ENCODE measurements at places on chromosomes 1 and 21. TPM values are rescaled to one million over a fixed set of nuclear protein-coding genes. Genes with fewer than 3 reads are reported as not detected.

Gene AXDND1
- 0.31 TPM for total RNA-seq

Gene B3GALT5
- total RNA-seq: 0.10 TPM

Gene RGL1
- 0.92 TPM for total RNA-seq

Gene DHRS3
- 113 TPM for total RNA-seq

Gene AMY2A
- total RNA-seq: 0.28 TPM

Gene BARHL2
- total RNA-seq: not detected

Gene KCND3
- total RNA-seq: not detected

Gene ARID4B
- total RNA-seq: 37.5 TPM

GRCh38 chr1:114377356-114377755, 133.6 kb downstream of the TRIM33 start:
- DNase-seq: no peak

DNA sequence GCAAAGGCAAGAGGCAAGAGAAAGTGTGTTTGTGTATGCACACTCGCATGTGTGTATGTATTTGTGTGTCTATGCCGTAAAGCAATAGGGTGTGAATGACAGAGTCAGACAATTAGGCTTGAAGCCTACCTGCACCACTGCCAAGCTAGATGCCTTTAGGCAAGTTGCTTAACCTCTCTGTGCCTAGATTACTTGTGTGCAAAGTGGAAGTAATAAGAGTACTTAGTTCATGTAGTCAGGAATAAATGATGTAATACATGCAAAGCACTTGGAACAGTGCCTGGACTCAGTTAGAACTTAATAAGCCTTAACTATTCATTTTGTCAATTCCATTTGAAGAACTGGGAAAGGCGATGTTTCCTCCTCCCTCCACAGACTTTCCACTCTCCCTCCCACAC, 31.7 kb downstream of the LAMB3 start:
- DNase-seq: no peak

DNA sequence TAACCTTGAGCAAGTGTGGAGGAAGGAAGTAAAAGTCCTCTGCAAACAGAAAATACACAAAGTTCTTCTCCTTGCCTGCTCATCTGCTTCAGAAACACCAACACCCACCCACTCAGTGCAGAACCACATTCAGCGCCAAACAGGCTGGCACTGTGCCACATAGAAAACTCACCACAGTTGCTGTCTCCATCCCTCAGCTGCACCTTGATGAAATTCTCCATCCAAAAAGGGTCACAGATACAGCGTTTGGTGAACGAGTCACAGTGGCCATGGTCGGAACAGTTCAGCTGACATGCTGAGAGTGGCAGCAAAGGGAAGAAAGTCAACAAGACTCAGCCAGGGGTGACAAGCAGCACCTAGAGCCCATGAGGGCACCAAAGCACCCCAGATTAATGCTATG, 114.5 kb downstream of the KIAA0319L start:
- no peak for DNase-seq

DNA sequence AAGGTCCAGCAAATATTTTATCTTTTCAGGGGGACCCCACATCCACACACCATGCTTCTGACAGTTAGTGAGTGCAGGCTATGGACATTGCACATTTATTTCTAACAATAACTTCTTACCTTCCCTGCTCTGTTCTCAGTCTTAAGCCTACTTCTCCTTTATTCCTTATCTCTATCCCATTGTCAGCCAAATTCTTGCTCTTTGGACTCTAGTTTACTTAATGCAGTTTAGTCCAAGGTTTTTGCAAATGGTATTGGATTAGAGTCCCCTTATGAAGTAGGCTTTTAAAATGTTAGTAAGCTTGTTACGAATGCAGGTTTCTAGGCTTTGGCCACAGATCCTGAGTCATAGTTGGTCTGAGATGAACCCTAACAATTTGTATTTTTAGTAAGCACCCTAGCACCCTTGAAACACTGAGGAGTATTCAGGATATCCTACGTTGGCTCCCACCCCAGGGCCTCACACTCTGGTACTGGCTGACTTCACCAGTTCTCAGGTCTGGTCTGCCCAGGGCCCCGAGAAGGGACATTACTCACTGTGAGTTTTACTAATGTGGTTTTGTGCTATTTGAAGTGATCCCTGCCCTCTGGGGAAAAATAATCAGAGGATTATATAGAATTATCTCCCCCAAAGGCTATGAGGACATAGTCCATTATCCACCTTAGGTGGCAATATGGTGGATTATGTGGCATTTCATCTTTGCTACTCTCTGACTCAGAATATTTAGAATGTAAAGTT, 239.5 kb downstream of the TGFB2 start:
- no peak for DNase-seq

DNA sequence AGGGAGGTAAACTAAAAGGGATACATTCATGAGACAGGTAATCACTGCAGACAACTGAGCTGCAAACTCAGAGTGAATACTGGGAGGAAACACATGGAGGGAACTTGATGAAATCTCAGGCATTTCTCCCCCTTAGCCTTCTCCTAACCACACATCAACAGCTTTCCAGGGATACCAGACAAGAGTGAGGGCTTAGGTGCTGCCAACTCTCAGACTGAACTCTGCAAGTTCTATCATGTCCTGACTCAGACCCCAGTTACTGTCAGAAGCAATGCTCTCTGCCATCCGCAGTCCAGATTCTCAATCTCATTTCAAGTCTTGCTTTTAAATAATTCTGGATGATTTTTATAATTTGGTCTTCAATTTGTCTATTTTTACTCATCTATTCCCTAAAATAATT, 267.3 kb downstream of the LTN1 start:
- DNase-seq: no peak

DNA sequence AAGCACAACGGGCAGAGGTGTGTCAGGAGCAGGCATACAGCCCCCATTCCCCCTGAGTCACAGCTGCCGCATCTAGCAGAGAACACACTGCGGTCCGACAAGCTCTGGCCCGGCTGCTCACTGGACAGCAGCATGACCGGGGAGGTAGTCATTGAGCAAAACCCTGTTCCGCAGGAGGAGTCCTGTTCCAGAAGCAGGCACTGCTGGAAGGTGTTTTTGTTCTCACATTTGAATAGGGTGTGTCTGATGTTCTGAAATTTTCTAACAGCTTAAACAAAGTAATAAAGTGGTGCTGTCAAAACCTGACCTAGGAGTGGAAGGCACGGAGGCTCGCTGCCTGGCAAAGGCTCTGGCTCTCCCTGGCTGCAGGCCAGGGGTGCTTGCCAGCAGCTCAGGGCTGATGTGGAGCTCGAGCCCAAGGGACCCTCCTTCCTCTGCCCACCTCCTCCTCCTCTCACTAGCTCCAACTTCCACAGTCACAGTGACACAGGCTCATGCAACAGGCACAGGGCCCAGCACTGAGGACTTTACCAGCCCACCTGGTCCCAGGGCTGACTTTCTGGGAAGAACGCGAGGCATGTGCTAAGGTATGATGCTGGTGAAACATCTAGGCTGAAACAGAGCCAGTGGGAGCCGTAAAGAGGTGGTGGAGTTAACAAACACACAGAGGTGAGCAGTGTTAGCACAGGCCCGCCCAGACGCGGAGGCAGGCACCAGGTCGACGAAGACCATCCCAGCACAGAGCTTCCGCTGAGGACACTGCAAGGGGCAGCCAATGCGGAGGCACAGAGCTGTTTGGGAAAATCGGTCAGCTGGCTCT, 118.6 kb upstream of the IFFO2 start:
- no peak for DNase-seq

- no peak for DNase-seq
Measured at GRCh38 chr1:25634066-25634465, 17.5 kb downstream of the MAN1C1 start.

DNA sequence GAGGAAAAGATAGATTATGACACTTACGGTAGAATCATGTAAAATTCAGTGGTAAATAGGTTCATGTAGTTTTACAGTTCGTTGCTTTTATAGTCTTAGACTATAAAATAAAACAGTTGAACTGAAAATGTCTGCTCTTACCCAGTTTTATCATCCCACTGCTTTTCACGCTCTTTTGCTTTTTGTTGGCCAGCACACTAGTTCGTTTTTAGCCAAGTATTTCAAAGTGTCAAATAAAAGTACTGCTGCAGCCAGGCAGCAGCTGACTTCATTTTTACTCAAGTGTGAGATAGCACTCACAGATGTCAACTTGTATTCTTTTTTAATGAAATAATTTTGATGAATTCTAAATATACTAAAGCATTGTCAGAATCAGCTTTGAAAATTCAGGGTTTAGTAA, 18.5 kb upstream of the BTG3 start:
- no peak for DNase-seq

- DNase-seq: no peak
Measured at GRCh38 chr1:101264697-101265096, 27.9 kb downstream of the S1PR1 start.

DNA sequence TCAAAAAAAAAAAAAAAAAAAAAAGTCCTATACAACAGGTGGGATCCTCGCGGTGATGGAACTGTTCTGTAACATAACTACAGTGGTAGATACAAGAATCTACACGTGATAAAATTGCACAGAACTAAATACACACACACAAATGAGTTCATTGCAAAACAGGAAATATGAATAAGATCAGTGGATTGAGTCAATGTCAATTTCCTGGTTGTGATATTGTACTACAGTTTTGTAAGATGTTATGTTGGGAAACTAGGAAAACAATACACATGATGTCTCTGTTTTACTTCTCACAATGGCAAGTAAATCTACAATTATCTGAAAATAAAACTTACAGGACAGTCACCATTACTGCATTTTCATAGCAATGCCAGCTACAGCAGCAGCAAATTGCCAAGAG, 59.8 kb downstream of the ITGB3BP start:
- DNase-seq: no peak

DNA sequence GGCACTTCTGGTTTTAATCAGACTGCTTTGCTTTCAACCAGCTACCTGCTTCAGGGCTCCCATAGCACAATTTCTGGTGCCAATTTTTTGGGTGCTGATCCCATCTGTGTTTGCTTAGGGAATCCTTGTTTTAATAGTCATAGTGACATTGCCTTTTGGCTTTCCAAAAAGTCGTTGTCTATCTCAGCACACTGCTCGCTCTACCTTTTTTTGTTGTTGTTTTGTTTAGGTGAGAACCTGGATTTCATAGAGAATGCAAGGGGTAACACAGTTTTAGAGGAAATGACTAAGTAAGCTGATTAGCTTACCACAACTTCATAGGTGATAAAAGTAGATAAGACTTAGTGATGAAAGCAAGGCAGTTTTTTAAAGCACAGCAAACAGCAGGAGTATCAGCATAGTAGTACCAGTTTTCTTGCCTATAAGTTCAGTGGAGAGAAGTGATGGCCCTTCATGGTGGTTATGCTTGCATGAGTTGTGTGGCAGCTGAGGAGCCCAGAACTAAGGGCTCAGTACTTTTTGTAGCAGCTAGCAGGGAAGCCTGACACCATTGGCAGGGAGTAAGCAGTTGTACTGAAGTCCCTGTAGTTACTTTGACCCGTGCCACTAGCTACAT, 31.3 kb downstream of the NEK7 start:
- no peak for DNase-seq
